ENCODE measurements at places on chromosomes 5 and 9.

DNA sequence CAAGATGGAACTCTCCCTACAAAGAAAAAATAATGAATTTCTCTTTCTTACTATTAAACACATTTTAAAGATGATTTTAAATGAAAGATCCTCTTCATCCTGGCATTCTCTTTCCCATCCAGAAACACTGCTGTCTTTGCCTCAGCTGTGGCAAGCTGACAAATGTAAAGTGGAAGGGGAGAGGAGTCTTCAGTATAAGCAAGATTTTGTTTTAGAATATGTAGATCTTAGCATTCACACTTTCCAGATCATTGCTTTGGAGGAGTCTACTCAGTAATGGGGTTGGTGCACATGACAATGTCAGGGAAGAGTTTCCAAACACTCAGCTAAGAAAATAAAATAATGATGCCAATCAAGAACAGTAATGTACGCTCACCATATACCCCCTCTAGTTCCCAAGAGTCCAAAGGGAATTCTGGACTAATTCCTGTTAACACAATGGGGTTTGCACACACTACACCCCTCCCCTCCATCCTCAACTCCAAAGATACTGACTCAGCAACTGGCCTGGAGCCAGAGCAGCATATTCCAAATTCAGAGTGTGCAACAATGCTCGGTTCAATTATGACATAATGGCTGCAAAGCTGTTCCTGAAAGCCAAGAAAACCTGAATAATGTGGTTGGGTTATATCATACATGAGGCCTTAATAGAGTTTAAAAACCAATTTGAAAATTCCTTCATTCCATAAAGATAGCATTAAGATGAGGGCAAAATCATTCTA, 4.6 kb downstream of the C5orf63 start:
- no peak for DNase-seq

DNA sequence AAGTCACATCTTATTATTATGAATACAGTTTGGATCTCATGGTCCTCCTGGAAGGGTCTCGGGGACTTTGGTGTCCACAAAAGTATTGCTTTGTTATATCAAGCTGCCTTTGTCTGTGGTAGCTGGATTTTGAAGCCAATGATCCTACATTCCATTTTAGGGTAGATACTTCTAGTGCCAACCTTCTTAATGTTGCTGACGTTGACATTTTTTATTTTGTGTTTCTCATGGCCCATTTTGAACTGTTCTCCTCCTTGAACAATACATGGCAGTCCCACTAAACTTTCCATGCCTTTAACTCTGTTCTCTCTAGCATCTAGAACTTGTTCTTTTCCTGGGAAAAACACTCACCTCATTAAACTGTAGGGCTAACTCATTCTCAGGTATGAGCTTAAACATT, 425.8 kb downstream of the KCTD16 start:
- DNase-seq: no peak

- DNase-seq: no peak
Observed at GRCh38 chr5:162248107-162248713, 180.6 kb downstream of the GABRG2 start.

- DNase-seq: no peak
Observed at GRCh38 chr9:125476645-125477044, 215.0 kb downstream of the GAPVD1 start.

DNA sequence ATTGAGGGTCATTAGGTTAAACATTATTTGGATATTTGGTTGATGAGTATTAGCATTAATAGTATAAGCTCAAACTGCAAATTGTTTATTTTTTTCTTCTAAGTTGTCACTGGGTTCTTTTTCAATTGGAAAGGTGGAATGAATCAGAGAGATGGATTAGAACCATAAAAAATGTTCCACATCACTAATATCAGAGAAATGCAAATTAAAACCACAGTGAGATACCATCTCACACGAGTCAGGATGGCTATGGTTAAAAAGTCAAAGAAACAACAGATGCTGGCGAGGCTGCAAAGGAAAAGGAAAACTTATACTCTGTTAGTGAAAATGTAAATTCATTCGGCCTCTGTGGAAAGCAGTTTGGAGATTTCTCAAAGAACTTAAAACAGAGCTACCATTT, 122.8 kb downstream of the CCDC192 start:
- no peak for DNase-seq

All from sigmoid colon (tissue), 7 donors.